ENCODE measurements at places on chromosomes 1 and 21.

DNA sequence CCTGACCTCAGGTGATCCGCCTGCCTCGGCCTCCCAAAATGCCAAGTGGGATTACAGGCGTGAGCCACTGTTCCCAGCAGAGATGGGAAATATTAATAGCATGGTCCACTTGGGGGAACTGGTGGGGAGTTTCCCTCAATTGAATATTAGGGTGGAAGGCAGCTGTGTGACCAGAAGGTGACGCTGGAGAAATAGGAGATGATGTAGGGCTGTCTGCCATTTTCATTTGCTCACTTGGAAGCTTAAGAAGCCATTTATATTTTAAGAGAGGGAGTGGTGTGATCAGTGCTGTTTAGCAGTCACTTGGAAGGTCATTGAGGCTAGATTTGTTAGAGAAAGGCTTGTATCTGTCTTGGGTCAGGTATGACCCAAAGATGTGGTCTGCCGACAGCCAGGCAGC is 19.9 kb downstream of the KDM4A start:
- DNase-seq = no peak

GRCh38 chr1:117759535-117759934 is 153.7 kb downstream of the TENT5C start:
- DNase-seq = no peak

- no peak for DNase-seq
Measured at GRCh38 chr1:169175461-169175860, 69.0 kb downstream of the ATP1B1 start.

DNA sequence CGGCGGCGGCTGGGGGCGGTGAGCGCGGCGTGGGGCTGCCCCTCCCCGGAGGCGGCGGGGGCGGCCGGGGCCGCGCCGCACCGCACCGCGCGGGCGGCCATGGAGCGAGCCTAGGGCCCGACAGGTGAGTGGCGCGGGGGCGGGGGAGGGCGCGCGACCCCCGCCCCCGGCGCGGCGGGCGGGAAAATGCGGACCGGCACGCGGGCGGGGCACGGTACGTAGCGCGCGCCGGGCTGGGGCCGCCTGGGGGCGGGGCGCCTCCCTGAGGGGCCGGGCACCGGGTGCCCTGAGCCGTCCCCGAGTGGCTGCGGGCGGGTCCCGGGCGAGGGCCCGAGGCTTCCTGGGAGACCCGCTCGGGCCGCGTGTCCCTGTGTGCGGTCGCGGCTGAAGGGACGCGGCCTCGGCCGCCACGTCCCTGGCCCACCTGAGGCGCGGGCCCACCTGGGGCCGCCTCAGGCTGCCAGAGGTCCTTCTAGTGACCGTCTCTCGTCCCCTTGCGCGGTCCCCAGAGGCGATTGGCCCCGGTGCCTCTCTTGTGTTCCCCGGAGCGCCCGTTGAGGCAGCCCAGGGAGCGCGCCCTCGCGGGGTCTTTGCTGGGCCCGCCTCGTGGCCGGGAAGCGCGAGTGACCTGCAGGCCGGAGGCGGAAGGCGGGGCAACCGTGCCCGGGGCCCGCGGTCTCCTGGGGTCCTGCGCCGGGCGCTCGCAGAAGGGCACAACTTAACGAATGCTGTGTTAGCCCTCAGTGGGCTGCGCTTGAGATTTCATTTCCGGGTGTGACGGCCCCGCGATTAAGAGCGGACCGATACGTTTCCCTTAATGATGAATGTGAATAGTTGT is 500 bp downstream of the FAM20B start:
- DNase-seq = peak; percentile 49

DNA sequence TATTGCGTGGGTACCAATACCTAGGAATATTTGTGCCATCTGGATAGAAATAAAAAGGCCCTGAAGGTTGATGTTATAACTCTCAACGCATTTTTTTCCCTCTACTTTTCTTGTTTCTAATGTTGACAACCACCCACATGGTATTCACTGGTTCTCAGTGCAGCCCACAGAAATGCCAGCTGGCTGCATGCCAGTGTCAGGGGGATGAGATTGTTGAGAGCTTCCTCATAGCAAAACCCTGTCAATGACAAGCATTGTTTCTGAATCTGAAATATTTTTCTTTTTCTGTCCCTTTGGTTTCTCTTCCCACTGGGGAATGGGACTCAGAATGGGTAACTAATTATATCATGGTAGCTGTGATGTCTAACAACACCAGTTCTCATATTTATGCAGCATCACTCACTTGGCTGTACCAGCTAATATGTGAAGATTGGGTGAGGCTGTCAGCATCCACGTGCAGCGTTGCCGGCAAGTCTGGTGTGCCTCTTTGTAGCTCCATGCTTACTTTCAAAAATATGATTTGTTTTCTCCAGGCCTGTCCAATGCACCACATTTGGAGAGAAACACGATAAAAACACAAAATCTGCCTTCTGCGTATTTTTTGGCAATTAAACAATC is 284.6 kb downstream of the PTBP2 start:
- DNase-seq = no peak

DNA sequence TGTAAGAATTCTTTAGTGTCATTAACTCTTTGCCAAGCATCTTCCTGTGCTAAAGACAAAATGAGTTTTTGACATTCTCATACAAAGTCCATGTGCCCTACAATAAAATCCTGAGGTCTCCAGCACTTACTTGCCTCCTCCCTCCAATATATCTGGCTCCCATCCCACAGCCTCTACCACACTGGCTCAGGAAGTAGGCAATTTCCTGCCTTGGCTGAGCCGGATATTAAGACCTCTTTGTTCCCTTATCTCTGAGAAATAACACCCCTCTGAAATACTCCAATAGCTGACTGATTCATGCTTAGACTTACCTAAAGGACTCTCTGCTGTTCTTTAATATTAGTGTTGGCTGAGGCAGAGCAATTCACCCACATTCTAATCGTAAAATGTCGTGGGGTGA is 37.6 kb upstream of the GORAB start:
- DNase-seq = no peak

DNA sequence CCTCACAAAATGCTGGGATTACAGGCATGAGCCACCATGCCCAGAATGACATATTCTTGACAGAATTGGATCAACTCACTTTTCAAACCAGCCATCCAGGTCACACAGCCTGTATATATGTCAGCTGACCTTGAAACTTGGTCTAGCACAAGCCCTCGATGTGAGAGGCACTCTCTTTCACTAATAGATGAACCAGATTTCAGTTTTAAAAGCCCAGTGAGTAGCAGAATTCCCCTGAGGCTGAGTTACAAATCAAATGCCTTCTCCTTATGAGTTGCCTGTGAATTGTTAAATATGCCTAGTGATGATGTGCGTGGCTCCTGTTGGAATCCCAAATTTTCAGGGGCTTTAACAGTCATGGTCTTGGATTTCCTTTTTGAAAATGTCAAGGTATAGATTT is 88.7 kb downstream of the CD247 start:
- DNase-seq = no peak

DNA sequence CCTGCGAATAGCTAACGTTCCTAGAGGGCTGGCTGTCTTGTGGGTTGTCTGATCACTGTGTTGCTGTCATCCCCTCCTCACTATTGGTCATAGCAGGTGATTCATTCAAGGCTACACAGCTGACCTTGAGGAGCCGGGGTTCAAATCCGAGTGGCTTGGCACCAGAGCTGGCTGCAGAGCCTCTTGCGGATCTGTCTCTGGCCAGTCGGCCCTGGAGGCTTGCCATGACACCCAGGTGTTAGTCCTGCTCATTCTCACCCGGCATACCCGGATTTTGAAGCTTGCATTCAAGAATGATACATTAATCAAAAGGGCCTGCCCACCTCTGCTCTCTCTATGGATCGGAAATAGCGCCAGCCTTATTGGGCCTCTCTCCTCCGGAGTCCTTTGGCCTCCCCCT is 110.4 kb downstream of the DHRS3 start:
- DNase-seq = no peak
